MM.1S (cell line): ENCODE measurements at places on chromosomes 6 and 20.
A peak's percentile ranks its signal among the peaks of the same experiment; 100 is the strongest.

DNA sequence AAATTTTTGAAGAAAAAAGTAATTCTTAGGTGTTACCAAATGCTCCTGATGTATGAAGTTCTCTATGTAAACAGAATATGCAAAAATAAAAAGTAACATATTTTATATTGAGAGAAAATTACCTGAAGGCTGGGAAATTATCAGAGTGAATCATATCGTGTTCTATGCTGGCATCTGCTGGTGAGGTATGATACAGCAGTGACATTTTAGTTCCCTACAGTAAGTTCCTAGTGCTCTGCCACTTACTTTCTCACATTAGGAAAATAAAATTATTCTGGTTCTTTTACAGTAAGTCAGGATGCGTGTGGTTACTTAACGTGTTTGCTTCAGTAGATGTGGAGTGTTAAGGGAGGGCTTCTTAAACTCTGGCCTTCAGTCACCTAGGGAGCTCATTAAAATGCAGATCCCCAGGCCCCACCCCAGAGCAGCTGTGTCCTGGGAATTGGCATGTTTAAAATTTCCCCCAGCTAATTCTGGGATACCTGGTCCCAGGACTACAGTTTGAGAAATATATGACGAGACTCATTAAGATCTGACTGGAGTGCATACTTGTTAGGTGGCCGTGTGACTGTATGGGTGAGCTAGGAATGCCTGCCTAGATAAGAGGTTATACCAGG, 3.2 kb downstream of the ACTR5 start:
- peak; percentile 52 for DNase-seq

GRCh38 chr20:45983279-45983743, 11.3 kb upstream of the ZNF335 start:
- no peak for DNase-seq

DNA sequence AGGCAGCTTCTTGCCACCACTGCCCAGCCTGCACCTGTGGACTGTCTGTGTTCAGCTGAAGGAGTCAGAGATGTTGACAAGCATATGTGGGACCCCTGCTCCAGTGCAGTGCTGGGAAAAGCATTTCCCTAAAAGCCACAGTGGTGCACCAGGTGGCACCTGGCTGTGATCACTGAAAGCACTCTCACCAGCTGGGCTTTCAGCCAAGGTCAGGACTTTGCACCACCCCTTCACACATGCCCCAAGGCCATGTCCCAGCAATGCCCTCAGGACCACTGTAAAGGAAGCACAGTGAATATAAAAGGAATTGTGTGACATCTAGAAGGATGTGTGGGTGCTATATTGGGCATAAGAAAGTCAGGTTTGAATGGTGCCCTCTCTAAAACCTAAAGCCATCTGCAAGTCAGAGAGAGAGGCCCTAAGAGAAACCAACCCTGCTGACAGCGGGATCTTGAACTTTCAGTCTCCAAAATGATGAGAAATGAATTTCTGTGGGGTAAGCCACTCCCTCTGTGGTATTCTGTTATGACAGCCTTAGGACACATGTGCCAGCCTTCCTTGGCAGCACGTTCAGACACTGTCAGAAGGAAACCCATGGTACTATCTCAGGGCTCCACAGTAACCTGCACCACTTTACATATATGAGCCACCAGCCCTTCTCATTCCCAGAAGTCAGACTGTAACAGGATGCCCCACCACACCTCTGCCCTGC, 30.7 kb downstream of the CBLN4 start:
- peak; percentile 85 for DNase-seq

- no peak for DNase-seq
Observed at GRCh38 chr6:150238846-150239407, 96.1 kb downstream of the PPP1R14C start.

DNA sequence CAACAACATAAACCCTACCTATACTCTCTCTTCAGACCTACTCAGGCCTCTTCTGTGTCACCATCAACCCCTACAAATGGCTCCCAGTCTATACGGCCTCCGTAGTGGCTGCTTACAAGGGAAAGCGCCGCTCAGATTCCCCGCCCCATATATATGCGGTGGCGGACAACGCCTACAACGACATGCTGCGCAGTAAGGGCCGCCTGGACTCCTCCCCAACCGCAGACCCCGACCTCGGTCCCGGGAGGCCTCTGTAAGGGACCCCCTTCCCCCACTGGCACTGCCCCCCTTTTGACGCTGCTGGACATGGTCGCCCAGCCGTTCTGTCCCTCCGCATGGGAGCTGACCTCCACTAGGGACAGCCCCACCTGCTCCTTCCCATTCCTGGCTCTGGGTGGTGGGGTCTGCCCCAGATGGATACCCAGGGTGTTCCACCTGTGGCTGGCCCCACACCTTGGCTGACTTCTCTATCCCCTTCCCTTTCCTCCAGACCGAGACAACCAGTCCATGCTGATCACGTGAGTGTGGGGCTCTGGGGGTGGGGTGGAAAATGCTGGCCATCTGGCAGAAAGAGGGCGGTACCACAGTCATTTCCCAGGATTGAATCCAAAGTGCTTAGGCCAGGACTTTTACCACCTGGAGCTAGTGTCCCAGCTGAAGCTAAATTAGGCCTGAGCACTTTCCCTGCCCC, 25.0 kb downstream of the MYH7B start:
- no peak for DNase-seq

- DNase-seq, result no peak
Observed at GRCh38 chr20:40961686-40962640, 66.7 kb upstream of the TOP1 start.

GRCh38 chr6:105384004-105384403, 18.9 kb downstream of the PREP start:
- DNase-seq, result no peak

DNA sequence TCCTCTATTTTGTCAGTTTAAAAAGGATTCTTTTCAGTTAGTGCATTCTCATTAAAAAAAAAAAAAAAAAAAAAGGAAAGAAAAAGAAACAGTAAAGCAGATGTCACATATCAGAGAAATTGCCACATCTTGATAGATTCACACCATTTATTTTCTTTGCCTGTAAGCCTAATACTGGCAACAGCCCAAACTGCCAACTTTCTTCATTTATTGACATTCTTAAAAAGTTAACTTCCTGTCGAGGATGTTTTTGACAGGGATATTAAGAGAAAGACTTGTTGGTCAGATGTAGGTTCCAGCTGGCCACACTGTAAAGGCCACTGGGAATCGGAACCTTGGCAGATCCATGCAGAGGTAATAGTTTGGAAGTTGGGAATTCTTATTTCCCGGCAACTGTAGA, 332.6 kb downstream of the NRN1 start:
- DNase-seq, result no peak

DNA sequence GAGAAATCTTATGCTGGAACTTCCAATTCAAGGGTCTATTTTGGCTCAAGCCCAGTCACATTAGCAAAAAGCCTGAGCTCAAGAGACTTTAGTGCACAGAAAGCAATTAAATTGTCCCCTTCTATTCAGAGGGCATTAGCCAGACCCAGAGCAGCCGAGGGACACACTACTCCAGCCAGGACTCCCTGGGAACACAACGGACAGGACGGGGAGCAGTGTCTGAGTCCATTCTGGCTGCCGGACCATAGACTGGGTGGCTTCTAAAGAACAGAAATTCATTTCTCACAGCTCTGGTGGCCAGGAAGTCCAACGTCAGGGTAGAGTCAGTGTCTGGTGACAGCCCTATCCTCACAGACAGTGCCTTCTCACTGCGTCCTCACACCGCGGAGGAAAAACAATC, 78.4 kb downstream of the PRND start:
- no peak for DNase-seq
